ENCODE measurements at places on chromosomes 11 and 22. TPM values are rescaled to one million over a fixed set of nuclear protein-coding genes. Genes with fewer than 3 reads are reported as not detected.

- DNase-seq = no peak
Observed at GRCh38 chr11:32226480-32226879, 135.6 kb downstream of the RCN1 start.

GRCh38 chr11:28808771-28809170 lies 700.6 kb downstream of the METTL15 start:
- no peak for DNase-seq

DNA sequence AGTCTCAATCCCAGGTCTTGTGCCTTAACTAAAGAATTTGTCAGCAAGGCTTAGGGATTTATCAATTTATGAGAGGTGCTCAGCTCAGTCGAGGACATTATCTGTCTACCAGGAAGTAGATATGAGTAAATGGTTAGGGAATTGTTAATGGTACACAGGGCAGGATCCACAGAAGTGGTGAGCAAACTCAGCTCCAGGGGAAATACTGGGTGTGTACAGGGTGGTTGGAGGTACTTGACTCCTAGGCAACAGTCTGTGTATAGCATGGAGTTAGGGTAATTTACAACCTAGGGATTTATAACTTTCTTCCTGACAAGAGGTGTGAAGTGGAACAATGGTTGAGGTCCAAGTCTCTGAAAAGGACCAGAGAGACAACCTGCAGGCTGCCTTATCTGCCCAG lies 123.4 kb upstream of the OR9Q1 start:
- peak; percentile 88 for DNase-seq

- peak; percentile 48 for DNase-seq
Observed at GRCh38 chr11:29272019-29272654, 744.7 kb downstream of the KCNA4 start.

- no peak for DNase-seq
Observed at GRCh38 chr22:47629791-47630655, 867.6 kb downstream of the TBC1D22A start.

DNA sequence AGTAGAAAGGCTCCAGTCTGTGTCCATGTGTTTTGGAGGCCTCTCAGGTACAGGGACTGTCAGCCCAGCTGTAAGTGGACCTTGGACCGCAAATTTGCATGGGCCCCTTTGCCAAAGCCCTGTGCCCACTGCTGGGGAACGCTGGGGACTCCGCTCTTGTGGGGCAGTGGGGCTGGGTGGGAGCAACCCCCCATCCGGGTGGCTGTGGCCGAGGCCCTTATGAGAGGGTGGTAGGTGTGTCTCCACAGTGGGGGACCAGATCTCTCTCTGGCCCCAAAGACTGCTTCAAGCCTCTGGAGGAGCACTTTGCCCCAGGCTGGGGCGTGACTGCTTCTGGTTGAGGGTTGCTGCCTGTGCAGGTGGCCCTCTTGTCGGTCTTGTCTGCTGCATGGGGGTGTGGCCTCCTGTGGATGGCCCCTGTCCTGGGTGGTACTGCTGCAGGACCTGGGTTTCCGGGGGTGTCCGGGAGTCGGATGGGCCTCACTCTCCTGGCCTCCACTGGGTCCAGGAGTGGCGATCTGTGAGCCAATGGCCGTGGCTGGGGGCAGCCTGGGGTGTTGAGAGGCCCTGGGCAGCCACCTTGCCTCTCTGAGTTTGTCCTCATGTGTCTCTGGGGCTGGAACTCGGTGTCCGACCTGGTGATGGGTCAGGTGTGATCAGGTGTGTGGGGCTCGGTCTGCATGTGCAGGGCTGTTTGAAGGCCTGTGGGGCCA lies 15.9 kb downstream of the KCNQ1 start:
- no peak for DNase-seq

DNA sequence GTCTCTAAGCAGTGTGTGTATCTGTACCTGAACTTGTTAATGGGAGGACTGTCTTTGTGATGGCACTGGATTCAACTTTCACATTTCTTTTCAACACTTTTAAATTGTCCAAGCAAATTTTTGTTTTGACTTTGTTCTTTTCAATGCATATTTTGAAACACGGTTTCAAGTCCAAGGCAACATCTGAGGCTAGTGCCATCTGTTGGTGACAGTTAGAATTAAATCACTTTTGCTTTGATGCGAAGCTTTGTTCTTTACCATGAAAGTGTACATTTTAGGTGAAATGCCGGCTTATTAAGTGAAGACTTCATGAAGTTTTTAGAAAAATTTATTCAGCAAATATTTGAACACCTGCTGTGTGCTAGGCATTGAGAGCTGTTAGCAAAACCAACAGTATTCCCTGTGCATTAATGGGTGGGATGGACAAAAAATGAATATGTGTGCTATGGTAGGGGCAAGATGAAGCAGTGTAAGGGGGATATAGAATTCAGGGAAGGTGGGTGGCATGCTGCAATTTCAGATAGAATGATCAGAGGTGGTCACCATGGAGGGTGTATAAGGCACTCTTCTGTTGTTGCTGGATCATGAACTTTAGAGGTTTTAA lies 70.2 kb downstream of the DDX10 start:
- no peak for DNase-seq

DNA sequence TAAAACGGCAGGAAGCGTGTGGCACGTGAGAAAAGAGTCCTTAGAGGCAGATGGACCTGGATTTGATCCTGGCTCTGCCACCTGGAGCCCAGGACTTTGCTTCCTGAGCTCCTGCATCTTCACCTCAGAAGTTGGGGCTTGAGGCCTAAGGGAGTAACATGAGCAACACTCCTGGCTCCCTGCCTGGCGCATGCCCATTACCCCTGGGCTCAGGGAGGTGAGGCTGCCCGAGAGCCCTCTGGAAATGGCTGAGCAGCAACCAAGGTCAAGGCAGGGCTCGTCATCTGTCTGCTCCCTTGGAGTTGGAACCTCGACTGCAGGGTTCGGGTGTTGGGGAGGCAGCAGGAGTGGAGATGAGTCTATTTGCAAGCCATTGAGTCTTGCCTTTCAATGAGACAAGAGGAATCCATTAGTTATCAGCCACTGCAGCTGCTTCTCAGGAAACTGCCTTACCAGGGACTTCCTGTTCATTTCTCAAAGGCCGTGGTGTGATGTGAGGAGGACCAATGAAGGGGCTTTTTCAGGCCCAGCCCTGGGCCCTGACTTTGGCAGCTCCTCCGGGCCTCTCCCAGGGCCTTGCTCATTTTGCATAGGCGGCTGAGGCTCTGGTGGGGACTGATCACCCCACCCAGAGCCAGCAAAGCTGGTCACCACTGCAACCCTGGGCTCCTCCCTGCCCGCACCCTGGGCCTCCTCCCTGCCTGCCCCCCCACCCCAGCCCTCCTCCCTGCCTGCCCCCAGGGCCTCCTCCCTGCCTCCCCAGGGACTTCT lies 6.4 kb downstream of the FADS2 start:
- DNase-seq = peak; percentile 30

DNA sequence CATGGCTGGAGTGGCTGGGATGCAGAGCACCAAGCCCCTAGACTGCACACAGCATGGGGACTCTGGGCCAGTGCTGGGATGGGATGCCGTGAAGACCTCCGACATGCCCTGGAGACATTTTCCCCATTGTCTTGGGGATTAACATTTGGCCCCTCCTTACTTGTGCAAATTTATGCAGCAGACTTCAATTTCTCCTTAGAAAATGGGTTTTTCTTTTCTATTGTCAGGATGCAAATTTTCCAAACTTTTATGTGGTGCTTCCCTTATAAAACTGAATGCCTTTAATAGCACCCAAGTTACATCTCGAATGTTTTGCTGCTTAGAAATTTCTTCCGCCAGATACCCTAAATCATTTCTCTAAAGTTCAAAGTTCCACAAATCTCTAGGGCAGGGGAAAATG lies 29.2 kb downstream of the RSF1 start:
- DNase-seq = no peak

GRCh38 chr11:118258410-118258809 lies 5.7 kb downstream of the MPZL2 start:
- DNase-seq = no peak

- DNase-seq = no peak
Observed at GRCh38 chr11:37496201-37496600, 898.2 kb upstream of the RAG2 start.

- no peak for DNase-seq
Observed at GRCh38 chr11:84628871-84629620, 998.1 kb downstream of the DLG2 start.

Gene TRPC6
- not detected for total RNA-seq

Gene KRTAP5-1
- not detected for total RNA-seq

Gene PKDREJ
- total RNA-seq = not detected

Gene CPT1B
- 14.6 TPM for total RNA-seq

Gene ROBO3
- total RNA-seq = 12.2 TPM

Gene GDPD4
- not detected for total RNA-seq

Gene CBL
- 9.0 TPM for total RNA-seq

Gene C22orf15
- total RNA-seq = not detected

All from renal cortical epithelial cell (primary cell).